ENCODE measurements at places on chromosomes 11 and 22.

DNA sequence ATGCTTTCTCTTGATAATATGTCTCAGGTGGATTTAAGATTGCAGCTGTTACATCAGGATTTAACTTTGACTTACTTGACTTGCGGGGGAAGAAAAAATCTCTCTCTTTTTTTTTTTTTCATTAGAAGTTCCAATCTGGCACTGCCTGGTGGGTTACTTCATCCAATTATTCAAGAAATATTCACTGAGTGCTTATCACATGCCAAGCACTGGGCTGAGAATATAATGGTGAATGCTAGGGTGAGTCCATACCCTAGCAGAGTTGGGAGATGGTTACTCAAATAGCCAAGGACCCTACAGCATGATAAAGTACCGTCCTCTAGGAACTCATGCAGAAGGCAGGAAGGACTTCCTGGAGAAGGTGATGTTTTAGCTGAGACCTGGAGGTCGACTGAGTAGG, 57.9 kb upstream of the EIF3D start:
- DNase-seq: no peak

DNA sequence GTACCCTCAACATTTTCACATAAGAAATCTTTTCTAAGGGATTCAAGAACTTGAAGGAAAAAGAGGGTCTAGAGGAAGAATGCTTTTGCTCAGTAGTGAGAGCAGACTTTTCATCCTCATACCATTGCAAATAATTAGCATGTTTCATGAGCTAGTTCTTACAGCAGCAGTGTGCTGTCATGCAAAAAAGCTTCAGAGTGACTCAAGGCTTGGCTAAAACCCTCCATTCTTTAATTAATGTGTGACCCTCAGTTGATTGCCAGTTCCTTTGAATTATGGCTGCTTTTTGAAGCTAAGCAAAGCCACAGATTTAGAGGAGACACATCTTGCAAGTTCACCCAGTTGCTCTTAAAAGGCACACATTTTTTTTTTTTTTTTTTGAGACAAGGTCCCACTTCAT, 36.6 kb upstream of the PCF11 start:
- no peak for DNase-seq

DNA sequence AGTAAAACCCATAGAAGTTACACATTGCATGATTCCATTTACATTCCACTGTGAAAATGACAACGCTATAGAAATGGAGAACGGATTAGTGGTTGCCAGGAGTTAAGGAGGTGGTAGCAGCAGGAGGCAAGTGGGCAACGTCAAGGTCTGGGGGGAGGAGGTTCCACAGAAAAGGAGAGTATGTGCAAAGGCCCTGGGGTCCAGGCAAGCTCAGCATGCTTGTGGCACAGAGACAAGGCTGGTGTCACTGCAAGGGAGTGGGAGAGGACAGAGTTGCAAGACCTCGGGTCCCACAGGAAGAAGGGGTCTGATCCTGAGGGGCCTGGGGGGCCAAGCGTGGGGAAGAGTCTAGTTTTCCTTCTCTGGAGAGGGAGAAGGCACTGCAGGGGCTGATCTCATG, 240.8 kb downstream of the MN1 start:
- no peak for DNase-seq

GRCh38 chr11:113729456-113729855, 23.3 kb upstream of the TMPRSS5 start:
- DNase-seq: peak; percentile 20

GRCh38 chr11:108872781-108873291, 208.0 kb downstream of the DDX10 start:
- no peak for DNase-seq

All from GM23338 (cell line).